ENCODE measurements at places on chromosomes 6 and 20.
A peak's percentile ranks its signal among the peaks of the same experiment; 100 is the strongest.

DNA sequence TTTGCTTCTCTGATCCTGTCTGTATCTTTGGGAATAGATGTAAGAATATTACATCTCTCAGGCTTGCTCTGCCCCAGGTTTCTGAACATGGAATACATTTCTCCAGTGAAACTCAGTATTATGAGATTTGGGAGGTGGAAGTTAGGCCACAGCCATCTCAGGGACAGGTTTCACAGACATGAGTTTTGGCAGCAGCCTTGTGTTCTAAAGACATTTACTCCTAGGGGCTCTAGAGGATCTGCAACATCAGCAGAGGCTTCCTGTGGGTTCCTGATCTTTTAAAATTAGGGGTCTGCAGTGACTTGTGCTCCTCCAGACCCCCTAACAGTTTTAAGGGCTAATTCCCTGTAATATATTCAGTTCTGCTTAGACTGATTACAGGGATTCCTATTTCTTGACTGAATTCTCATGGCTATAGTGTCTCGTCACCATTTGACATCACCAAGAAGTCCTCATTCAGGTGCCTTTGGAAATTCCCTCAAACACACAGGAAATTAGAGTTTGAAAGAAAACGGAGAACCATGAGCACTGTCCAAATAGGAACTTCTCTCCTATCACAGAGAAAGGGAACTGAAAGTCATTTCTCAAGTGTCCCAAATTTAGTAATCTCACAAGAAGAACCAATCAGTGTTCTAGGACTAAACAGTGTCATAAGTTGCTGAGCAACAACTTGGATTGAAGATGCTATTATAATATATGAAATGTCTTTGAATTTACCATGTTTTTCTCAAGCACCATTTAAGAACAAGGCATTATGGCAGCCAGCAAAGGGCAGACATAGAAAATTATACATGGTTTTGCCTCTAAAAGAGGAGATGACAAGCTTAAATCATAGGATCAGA, 2.5 kb upstream of the HLA-DRA start:
- DNase-seq = no peak

DNA sequence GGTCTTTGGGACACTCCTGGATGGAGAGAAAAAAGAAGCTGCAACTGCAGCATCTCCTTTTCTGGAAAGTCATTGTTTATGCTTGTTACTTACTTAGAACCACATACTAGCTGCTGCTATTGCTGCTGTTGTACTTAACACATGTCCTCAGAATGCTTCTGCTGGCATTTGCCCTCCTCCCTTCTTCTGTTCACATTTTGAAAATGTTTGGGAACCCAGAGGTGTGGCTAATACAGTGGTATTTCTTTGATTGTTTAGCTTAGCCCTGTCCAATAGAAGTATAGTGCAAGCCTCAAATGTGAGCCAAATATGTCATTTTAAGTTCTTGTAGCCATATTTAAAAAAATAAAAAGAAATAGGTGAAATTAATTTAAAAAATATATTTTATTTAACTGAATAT, 8.4 kb downstream of the DTD1 start:
- no peak for DNase-seq

GRCh38 chr6:107441682-107442081, 17.7 kb downstream of the PDSS2 start:
- DNase-seq = no peak

GRCh38 chr6:161409353-161409752, 135.5 kb upstream of the AGPAT4 start:
- DNase-seq = no peak

- DNase-seq = no peak
Measured at GRCh38 chr20:36498386-36499179, 42.7 kb upstream of the MYL9 start.

- no peak for DNase-seq
Measured at GRCh38 chr6:154888421-154889295, 106.5 kb upstream of the TIAM2 start.

DNA sequence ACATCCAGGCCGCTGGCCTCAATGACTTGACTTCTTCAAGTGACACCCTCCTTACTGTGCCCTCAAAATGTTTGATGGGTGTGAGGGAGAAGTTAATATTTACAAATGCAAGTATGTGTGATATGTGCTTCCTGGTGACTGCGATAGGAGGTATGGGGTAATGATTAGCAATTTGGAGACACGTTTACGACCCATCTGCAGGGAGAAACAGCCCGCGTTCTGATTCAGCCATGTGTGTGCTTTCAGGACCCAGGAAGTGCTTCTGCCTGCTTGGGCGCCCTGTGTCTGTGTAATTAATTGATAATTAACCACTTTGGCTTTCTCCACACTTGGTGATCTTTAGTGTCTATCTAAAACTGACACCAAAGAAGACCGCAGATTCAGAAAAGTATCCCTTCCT, 25.0 kb downstream of the SIRPA start:
- DNase-seq = no peak

DNA sequence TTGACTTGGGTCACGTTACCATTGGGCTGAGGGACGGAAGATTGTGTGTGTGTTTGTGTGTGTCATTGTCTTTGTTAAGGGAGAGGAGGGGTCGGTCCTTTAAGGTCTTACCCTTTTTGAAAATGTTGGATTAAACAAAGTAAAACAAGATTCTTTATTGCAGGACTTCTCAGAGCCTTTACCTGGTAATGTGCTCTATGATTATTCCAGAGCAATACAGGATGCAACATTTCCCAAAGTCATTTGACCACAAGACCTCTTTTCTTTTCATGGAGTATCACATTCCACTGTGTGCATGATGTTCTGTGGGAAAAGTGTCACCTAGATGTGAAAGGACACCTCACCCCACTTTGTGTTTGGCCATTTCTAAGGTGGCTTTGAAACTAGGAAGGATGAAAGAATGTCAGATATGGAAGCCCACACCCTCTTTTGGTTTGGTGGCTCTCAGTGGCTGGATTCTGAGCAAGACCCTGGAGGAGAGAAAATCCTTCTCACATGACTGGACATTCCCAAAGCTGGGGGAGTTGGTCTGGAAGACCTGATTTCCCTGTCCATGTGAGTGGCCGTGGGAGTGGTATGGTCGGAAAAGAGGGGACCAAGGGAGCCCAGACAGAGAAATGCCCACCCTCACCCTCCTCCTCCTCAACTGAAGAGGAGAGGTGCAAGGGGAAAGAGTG, 18.2 kb upstream of the ZNF831 start:
- DNase-seq = no peak

DNA sequence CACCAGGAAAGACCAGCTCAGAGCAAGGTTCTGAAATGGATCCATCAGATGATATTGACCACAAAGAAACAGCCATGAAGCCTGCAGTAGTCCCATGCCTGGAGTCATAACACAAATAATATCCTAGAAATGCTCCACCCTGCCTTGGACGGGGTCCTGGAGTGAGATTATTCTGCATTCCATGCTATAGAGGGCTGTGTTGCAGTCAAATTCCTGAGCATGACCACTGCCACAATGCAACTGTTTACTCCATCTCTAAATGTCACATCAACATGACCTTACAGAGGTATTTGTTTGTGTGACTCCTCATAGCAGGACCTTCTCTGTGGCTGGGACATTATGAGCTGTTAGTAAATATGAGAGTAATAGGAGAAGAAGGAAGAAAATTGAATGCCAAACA, 257.5 kb upstream of the TCF21 start:
- DNase-seq = no peak

GRCh38 chr6:50128420-50129005, 78.8 kb upstream of the DEFB112 start:
- no peak for DNase-seq

DNA sequence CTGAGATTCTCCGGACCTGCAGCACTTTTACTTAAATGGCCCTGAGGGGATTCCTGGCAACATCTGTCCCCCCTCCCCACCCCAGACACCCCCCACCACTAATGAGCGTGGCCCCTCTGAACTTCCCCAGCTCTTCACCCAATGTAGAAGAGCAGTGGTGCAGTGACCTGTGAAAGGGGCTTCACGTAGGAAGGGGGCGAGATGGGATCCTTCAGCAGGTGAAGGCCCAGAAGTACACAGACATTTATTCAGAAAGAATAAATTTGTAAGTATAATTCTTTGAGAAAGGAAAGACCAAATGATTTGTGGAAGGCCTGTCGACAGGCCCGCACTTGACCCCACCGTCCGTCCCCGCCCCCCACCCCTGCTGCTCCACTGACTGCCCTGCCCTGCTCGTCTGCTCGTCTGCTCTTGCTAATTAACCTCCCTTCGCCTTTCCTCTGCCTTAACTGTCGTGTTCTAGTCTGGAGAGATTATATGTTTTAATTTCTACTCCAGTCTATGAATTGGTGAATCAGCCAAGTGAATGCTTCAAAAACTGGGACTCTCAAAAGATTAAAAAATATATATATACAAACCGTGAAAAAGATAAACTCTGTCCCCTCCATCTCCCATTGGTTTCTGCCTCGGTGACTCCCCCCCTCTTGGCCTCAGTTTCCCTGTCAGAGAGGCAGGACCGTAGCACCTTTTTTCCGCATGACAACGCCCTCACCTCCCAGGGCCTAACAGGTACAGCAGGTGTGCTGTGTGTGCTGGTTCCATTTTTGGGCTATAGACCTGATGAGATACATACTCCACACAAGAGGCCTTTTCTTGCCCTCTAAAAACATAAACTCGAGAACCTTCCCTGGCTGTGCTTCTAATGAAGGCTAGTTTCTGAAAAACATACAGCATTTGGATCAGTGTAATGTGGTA, 49.2 kb downstream of the GNAS start:
- DNase-seq = no peak

DNA sequence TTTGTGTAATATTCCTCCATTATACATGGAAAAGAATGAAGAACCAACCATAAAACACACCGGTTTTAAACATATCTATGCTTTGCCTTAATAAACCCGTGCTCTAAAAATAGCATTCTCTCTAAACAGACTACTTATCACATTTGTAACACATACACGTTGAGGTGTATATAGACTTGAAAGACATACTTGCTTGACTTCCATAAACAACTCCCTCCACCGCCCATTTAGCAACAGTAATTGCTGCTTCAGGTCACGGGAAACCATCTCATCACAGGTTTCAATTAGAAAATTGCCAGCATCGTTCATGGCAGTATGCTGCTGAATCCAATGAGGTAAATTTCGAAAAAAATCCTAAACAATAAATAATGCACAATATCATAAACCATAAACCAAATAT, 174.0 kb downstream of the SYNE1 start:
- no peak for DNase-seq

DNA sequence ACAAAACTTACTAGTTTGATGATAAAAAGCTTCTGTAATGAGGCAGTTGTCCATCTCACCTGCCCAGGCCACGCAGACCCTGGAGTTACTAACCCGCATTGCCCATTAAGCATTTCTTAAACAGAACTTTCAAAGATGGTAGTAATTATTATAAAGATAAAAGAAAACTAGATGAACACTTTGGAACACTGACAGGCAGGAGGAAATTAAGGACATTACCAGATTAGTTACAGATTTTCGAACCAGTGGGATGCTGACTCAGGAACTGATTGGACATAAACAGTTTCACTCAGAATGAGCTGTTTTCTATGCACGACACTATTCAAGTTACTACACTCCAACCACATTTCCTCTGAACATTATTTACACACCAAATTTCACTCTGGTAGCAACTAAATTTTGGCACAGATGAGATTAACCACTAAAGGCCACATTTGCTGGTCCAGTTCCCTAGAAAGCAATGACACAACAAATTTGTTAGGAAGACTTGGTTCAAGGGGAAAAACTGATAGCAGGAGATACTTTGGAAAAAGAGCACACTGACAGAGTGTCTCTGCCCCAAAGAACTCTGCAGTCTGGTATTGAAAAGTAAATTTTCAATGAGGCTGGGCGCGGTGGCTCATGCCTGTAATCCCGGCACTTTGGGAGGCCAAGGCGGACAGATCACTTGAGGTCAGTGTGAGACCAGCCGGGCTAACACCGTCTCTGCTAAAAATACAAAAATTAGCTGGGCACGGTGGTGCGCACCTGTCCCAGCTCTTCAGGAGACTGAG, 3.0 kb downstream of the ROMO1 start:
- DNase-seq = no peak

- no peak for DNase-seq
Measured at GRCh38 chr6:162442687-162443086, 284.9 kb downstream of the PRKN start.

GRCh38 chr6:136487759-136488425, 62.3 kb downstream of the MAP7 start:
- DNase-seq = no peak

DNA sequence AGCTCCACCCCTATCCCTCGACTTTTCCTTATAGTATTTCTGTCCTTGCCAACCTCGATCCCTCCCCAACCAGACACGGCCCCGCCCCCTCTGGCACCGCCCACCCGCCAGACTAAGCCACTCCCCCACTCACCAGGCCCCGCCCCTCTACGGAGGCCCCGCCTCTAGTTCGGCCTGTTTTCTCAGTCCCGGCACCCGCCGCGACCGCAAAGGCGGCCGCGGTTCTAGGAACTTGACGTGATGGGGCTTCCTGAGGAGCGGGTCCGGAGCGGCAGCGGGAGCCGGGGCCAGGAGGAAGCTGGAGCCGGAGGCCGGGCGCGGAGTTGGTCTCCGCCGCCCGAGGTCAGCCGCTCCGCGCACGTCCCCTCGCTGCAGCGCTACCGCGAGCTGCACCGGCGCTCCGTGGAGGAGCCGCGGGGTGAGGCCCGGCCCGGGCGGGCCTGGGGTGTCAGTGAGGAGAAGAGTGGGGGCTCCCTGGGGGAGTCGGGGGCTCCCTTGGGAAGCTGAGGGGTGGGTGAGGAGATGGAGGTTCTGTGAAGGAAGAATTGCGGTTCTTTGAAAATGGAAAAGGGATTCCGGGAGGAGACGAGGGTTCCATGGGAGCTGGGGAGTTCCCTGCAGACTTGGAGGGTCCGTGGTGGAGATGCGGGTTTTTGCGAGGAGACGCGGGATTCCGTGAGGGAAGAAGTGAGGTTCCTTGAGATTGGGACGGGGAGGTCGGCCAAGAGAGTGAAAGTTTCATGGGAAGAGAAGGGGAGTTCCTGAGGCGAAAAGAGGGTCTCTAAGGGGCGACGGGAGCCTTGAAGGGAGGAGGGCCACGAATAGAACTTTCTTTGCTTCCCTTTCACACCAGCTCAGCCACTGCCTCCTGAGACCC, at the start of gene ACSS2:
ACSS2 (plus strand) TSS at position 207 of the 877 bp plus-strand sequence; CDS start at position 241, 34 bp downstream.
- peak; percentile 97 for DNase-seq

GRCh38 chr6:119352001-119352400, 2.4 kb upstream of the MAN1A1 start:
- no peak for DNase-seq

DNA sequence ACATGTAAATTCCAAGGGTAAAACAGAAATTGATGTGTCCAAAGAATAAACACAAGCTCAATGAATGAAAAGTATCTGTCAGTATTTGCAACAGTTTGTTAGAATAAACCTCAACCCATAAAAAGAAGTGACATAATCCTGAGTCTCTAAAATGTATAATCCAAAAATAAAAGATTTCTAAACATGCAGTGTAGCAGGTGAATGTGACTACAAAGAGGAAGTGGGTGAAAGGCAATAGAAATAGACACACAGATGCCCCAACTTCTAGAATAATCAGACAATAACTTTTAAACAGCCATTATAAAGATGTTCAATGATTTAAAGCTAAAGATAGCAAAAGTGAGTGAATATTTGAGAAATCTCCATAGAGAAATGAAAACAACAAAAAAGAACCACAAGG, 1009.2 kb upstream of the GJE1 start:
- DNase-seq = no peak
